ENCODE measurements at places on chromosomes 1 and 21.
A peak's percentile ranks its signal among the peaks of the same experiment; 100 is the strongest.

GRCh38 chr1:175394739-175395138 is 202.2 kb upstream of the KIAA0040 start:
- no peak for DNase-seq

DNA sequence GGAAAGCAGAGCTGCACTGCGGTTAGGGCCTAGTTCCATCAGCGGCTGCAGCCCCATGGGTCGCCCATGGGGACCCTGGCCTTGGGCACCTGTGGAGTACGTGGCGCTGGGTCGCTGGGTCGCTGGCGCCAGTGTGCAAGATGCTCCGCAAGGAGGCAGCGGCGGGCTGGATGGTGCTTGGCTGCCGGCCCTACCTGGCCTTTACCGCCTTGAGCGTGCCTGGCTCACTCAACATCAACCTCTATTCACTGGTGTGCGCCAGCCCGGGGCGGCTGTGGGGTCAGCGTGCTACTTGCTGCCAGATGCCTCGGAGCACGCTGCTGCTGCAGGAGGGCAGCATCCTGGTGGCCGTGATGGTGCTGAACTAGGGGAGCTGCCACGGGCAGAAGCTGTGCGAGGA is 85.1 kb upstream of the RHOU start:
- DNase-seq, result peak; percentile 29

- DNase-seq, result no peak
These were observed 33.5 kb upstream of the RNF19B start for GRCh38 chr1:32998064-32998463.

DNA sequence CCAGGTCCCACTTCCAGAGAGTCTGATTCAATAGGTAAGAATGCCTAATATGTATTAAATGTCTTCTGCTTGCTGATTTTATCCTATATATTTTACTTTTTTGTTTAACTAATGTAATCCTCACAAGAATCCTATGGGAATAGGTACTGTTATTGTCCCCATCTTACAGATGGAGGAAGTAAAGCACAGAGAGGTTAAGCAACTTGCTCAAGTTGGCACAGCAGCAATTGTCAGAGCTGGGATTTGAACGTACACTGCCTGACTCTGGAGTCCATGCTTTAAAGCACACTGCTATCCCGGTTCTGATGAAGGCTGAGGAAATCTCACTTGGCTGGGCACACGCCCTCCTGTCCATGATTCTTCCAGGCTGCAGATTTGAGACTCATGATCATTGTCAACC is 62.8 kb downstream of the IGSF21 start:
- DNase-seq, result no peak

DNA sequence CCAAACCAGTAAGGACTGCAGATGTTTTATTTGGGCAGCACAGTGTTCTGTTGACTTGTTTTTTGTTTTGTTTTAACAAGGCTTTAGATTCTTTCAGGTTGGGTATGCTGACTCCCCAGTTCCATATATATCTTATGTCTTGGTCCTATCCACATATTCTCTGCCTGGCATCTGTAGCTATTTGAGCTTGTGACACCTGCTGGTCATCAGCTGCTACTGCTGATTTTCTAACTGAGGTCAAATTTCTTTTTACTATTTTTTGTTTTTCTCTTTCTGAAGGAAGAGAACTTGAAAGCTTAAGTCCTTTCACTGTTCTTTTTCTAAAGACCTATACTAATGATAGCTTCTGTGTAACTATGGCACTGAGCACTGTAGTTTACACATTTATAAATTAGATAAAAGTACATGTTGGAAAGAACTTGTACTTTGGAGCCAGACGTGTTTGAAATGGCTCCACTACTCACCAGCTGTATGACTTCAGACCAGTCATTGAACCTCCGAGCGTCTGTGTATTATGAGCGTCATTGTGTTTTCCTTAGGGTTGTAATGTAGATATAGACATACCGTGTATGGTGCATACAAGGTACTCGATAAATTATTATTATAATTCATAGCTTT is 109.4 kb downstream of the NRDC start:
- DNase-seq, result peak; percentile 85

GRCh38 chr1:233081735-233082134 is 131.3 kb downstream of the NTPCR start:
- peak; percentile 25 for DNase-seq

DNA sequence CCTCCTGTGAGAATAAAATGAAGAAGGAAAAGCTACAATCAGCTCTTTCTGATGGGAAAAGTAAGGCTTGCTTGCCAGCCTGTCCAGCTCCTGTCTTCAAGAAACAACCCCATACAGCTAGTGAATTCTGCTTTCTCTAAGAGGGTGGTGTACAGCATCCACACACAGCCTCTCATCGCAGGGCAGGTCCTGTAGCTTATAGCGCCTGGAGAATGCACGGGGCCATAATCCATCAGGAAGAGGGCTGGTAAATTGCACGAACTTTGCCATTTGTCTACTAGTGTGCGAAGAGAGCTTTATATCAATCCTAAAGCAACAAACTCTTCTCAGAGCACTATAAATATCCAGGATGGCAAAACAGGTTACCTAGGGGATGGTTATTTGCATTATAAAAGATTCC is 83.3 kb upstream of the SAMSN1 start:
- DNase-seq, result no peak

- peak; percentile 43 for DNase-seq
These were observed 193.8 kb upstream of the EDN2 start for GRCh38 chr1:41678111-41678878.

DNA sequence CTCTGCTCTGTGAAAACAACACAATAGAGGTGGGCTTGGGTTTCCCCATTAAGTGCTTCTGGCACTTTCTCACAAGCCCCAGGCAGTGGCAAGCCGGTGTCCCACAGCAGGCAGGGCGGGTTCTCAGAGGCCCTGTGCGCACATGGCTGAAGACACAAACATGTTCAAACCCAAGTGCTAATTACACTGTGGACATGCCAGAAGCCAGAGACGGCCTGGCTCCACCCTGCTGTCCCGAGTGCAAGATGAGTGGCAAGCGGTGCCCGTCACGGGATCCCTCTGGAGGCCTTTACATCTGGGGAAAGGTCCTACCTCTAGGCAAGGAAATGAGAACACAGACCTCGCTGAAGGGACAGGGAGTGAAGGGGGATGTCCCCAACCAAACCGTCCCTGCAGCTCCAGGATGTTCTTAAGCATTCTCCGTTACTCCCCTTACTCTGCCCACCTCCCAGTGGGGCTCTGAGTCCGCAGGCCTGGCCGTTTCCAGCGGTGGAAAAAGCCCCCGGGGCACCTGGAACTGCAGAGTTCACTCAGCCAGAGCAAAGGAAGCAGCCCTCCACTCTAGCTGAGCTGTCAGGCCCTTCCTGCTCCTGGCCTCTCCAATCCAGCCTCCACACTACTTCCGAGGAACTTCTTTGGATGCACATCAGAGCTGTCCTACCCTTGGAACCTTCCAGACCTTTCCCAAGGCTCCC is 57.4 kb downstream of the SLC66A1 start:
- DNase-seq, result no peak

- peak; percentile 22 for DNase-seq
These were observed 5.4 kb upstream of the TENT5C start for GRCh38 chr1:117600325-117600943.

DNA sequence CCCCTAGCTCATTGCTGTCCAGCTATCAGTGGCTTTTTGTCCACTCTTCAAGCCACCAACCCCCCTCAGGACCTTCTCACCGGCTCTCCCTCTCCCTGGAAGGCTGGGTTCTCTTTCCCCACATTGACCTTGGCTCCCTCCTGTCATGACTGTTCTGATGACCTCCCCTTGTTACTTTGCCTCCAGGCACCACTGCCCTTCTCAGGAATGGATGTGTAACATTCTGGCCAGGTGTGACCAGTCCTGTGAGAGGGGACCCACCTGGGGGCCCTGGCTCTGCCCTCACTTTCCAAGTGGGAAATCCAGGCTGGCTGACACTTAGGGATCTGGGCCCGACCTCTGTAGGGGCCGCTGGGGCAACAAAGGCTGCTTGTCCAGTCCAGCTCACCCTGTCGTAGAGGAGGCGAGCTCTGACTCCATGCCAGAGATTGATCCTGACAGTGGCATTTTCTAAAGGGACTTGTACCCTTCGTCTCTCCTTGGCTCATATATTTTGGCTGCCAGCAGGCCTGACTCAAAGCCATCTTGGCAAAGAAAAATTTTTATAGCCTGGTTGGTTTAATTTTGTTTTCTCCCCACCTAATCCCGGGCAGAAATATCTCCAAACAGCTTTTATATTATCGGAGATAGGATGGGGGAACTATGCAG is 37.9 kb upstream of the USP24 start:
- DNase-seq, result no peak

GRCh38 chr1:240091614-240092300 is at the start of gene FMN2:
Gene FMN2 (plus strand): TSS chr1:240091883. CDS start chr1:240092110, 227 bp downstream.
- DNase-seq, result peak; percentile 39

GRCh38 chr1:153945131-153945794 is 1.3 kb downstream of the DENND4B start:
- DNase-seq, result peak; percentile 93

DNA sequence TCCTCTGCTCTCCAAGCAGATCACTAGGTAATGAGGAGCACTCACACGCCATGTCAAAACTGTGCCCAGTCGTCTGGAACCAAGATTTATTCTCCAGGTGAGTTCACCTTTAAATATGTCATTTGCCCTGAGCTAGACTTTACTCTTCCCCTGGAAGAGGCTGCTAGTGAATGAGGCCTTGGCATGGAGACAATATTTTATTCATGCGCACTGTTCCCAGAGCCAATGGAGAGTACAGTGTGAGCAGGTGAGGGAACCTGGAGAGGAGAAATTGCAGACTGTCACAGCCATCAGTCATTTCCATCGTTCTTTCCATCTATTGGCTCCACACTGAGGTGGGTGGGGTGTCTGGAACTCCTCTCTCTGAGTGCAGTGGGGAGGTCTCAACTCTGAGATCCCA is 333.6 kb downstream of the KCNH1 start:
- no peak for DNase-seq

DNA sequence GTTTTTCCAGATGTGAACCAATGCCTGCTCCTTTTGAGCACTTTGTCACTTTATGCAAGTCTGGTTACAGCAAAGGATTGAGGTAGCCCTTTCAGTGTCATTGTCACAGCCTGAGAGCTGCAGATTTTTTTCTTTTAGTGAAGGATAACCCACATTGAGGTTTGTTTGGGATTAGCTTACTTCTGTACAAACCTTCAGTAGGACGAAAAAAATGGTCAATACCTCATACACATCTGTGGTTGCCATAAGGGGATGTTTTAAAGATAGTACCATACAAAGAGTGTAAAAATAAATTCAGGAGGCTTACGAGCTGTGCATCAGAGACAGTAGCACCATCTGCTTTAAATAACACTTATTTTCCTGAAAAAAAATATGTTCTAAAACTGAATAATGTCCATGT is 566.0 kb downstream of the AJAP1 start:
- DNase-seq, result no peak

DNA sequence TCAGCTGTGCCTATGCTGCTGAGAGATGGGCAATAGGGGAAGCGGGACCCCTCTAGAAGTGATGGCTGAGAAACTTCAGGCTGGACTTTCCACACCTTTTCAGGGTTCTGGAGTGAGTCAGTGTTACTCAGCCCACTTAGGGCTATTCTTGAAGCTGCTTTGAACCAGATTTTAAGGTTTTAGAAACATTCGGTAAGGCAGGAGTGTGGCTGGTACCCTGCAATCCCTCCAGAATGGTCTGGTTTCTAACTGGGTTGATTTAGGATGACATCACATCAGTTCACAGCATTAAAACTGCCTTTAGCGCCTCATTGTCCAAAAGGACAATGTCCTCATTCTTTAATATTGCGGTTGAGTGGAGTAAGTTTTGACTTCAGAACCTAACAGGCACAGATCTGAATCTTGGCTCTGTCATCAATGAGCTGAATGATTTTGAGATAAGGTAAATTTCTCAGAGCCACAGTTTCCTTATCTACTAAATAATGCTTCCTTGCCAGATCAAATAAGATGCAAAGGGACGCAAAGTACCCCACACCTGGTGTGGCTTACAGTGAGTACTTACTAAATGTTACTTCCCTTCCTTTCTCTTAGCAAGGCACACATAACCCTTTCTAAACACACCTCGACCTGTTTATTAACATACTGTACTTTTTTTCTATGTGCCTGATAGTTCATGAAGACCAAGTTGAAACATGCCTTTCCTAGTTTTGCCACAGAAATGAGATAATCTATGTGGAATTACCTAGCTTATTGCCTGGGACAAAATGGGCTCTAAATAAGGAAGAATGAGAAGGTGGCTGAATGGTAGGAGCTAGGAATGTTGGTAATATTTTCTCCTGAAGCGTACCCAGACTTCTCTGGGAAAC is 209.8 kb downstream of the ROR1 start:
- peak; percentile 23 for DNase-seq

DNA sequence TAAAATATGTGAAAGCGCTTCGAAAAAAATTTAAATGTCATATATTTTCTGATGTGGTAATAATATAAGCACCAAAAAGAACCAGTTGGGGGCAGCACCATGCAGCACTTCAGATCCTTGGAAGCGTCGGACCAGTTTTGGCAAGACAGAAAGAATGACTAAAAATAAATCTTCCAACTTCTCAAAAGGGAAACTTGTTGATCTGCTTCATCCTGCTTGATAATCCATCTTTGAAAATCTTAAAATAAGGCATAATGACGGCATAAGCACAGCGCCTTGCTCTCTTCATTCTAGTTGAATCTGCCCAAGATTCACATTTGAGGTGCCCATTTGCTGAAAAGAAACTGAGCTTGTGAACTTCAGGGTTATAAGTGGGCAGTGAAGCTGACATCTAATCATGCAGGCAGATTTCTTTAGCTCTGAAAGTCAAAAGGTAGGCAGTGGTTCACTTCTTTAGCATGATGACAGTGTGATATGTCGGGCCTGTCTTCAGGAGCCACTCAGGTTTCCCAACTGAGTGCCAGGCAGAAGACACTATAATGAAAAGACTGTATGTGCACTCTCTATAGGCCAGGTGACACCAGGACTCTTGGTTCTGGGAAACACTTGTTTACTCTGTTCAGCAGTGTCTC is 19.8 kb upstream of the MUTYH start:
- DNase-seq, result peak; percentile 88

- DNase-seq, result no peak
These were observed 32.1 kb downstream of the MX1 start for GRCh38 chr21:41458121-41458520.

DNA sequence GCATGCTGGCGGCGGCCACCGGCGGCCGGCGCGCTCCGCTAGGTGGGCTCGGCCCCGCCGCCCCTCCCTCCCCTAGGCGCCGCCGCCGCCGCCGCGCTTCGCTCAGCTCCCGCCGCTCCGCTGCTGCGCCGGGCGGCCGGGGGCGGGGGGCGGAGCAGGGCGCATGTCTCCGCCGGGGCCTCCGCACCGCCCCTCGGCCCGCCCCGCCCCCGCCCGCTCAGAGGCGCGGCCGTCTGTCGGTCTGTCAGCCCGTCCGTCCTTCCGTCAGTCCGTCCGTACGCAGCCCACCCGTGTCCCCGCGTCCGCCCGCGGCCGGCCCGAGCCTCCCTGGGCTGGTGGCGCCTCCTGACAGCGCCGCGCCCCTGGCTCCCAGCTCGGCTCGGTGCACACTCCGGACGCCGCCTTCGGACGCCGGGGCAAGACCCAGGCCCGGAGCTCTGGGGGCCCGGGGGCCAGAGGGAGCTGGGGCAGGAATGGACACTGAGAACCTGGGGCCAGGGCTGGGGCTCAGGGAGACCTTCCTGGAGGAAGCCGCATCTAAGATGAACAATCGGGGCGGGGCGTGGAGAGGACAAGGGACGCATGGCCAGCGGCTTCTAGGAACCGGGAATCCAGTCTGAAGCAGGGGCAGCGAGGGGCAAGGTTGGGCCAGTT is at the start of gene GPR153:
TSS of gene GPR153 (minus strand) at position 138 of the 654 bp plus-strand sequence. CDS start 6,193 bp downstream, outside the sequence.
- peak; percentile 68 for DNase-seq

Data from hematopoietic multipotent progenitor cell treated with erythropoietin and hydrocortisone succinate and interleukin-3 and kit ligand, for 4 days (in vitro differentiated cells).